ENCODE measurements at places on chromosomes 3 and 15.
A peak's percentile ranks its signal among the peaks of the same experiment; 100 is the strongest.

DNA sequence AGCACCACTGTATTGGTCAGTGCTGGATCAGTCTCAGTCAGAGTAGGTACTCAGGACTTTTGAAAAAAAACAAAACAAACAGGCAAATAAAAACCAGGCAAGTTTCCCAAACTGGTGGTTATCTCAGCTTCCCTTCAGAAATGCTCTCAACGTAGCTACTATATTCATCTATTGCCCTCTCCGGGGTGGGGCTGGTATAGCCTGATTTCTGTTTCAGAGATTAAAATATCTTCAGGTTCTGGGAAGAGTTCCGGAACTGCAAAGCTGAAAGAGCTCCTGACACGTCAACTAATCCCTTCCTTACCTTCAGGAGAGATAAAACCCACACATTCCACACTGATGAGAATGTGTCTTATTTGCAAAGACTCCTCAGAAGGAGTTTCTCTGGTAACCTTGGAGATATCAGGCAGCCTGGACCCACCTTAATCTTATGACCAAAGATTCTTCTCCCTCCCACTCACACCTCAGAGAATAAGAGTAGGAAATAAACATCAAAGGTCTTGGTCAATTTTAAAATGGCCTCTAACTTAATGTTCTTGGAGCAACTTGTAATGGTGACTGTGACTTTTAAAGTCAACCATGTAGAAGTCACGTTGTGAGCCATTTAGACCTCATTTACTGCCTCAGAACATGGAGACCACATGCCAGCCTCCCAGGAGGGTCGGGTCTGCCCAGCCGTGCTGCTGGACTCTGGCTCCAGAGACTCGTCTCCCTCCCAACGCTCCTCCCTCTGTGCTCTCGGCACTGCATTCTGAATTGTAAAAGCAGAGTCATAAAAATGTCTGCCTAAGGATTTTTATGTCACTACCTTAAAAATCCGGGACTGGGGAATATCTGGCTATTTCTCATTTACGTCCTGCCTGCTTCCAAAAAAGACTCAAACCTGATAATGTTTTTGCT, 53.8 kb downstream of the CDCP1 start:
- no peak for DNase-seq

DNA sequence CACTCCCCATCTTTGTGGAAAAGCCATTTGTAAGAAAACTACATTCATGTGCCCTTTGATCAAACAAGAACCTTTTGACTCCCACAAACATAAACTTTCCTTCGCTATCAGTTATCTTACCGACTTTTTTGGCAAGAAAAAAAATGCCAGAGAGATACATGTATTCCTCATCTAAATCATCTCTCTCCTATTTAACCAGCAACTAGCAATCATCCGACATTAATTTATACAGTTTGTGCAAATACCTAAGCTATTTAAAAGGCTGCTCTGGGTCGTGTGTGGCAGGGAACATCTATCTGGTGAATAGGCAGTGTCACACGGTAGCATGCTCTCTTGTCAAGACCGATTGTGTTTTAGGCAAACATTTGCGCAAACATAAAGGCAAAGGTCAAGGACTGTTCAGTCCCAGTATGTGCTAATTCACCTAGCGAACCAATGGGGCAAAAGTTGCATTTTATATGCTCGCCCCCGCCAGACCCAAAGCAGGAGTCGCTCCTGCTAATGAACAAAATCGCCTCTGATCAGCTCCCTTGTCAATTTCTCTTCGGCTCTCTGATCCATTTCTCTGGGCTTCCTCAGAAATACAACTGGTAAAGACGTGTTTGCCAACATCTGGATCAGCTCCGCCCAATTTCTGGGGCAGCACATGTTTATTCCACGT, 37.7 kb downstream of the ZIC4 start:
- no peak for DNase-seq

- DNase-seq, result no peak
These were observed 357.4 kb downstream of the GAP43 start for GRCh38 chr3:115980709-115981108.

DNA sequence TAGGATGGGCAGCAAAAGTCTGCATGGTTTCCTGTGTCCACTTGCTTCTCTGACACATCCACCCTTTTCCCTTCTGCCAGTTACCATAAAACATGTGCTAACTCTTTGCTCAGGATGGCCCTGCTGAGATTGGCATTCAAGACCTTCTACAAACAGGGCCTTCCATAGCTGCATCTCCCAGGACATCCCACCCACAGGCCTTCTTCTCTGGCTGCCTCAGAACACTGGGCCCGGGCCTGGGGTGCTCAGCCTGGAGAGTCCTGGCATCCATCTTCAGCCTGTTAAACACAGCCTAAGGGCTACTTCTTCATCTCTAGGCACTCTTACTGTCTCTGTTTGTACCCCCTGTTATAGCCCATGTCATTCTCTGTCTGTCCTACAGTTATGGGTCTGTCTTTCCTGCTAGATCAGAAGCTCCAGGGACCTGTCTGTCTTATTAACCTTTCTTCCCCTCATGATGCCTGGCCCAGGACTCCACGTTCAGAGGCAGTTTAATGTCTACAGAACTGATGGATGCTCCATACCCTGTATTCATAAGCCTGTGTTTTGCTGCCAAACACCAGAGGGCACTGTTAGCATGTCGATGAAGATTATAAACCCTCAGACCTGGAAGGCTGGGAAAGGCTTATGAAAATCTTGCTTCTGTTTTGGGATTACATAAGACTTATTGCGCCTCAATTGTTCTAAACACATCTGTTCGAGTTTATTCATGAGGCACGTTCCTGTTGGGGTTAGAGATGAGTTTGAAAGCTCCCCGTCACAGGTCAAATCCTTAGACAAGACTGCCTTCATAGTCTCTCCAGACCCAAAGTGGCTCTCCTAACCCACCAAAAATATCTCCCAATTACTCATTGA, 16.5 kb downstream of the SEMA3G start:
- peak; percentile 55 for DNase-seq

DNA sequence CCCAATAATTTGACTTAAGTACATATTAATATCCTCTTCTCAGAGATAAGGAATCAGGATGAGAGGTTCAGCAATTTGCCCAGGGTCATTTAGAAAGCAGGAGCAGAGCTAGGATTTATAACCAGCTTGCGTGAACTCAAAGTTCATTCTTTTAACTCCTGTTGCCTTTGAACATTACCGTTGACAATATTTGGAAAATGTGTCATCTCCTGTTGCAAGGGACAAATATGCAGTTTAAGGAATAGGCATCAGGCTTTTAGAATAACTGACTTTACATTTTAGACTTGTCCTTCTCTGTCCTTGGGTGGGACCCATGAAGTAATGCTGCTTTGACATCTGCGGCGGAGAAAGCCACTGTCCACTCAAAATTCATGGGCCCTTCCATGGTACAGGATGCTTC, 252.2 kb upstream of the RGMA start:
- DNase-seq, result no peak

GRCh38 chr3:40847551-40847992, 322.8 kb downstream of the ZNF621 start:
- DNase-seq, result no peak

DNA sequence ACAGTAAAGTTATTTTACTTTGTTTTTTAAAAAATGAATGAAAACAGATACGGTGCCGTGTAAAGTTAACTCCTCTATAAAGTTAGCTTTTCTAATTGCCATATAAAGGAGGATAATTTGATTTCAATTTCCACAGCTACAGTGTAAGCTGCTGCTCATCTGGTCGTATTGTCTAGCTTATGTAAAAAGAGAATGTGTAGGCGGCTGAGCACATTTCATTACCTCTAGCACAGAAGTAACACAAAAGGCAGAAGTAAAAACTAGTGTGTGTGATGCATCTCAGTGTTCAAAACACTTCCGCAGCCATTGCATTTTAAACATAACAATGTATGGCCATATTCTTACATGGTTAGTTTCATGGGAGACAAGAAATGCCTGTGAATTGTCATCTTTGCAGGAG, 105.0 kb upstream of the P2RY1 start:
- DNase-seq, result no peak

GRCh38 chr3:115658032-115658336, 34.7 kb downstream of the GAP43 start:
- no peak for DNase-seq

DNA sequence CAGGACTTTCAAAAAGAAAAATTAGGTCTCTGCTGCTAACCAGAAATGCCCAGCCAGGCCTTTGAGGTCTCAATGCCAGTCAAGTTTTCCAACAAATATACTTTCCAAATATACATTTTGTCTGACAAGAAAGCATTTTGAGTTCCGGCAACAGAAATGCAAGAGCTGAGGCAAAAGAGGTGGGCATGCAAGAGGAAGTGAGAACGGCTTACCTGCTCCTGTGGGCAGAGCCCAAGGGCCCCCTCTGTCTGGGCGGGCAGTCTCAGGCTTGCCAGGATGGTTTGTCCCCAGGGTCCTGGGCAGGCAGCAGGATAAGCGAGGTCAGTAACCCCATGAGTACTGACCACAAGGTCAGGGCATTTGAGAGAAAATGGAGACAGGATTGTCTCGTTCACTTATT, 136.1 kb upstream of the TOPAZ1 start:
- DNase-seq, result no peak

DNA sequence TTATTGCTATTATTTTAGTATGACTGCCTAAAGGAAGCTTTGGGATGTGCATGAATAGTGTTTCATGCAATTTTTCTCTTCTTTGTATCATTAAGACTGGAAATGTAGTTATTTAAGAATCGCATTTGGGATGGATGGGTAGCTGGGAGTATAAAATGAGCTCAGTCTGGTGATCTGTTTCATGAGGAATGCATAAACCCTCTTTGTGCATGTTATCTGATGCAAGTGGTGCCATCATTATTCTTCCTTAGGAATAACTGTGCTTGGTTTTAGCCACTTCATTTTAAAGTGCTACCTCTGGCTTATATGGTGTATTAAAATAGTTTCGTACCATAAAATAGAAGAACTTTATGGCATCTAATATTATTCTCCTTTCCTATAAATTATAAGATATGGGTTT, 535.6 kb downstream of the GRM7 start:
- no peak for DNase-seq

DNA sequence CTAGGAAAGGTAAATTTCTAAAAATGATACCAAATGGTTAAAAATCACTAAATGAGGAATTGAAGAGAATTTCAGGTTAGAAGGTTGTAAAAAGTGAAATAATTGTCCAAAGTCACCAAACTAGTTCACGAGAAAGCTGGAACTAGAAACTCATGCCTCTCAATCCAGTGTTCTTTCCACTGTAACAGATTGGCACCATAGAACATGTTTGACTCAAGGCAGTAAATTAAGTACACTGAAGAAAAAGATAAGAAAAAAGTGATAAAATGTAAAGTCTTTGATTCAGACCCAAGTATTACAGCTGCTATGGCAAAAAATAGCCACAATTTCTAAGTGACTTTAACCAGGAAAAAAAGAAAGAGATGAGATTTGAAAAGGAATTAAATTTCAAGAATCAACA, 26.5 kb downstream of the ZBTB20 start:
- DNase-seq, result no peak

DNA sequence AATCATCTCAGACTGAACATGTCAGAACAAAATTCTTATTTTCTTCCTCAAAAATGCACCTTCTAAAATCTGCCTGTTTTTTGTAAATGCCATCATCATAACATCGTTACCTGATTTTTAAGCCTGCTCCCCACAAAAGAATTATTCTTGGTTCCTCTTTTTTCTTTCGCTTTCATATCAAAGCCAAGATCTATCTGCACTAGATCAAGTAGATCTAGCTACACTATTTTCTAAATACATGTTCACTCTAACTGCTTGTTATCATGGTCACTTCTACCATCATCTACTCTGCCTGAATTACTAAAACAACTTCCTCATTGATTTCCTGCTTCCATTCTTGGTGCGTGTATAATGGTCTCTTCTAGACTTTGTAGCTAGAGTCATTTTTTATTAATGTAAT, 217.7 kb downstream of the ARPP21 start:
- no peak for DNase-seq

DNA sequence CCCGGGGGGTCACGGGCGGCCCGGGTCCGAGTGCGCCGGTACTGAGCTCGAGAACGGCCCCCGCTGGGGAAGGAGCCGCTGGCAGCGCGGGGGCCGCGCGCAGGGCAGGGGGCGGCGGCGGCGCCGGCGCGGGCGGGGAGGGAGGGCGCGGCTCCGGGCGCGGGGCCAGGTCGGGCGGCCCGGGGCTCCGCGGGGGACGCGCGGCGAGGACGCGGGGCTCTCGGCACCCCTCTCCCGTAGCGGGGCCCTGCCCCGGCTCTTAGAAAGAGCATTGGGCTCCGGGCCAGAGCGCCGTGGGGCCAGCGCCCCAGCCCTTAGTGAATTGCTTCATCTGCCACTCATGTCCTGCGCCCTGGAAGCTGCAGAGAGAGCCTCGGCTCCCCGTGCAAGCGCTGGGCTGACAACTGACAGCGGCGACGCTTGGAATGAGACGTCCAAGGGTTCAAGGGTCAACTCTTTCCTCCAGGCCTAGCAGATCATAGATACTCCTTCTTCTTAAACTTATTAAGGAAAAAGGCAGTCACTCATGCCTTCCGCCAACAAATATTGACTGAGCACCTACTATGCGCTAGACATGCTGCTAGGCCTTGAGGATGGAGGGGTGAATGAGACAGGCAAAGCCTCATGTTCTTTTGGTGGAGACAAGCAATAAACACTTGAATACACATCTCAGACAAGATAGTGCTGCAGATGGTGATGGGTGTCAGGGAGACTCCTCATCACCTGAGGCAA, 140.8 kb downstream of the SMAD6 start:
- no peak for DNase-seq

DNA sequence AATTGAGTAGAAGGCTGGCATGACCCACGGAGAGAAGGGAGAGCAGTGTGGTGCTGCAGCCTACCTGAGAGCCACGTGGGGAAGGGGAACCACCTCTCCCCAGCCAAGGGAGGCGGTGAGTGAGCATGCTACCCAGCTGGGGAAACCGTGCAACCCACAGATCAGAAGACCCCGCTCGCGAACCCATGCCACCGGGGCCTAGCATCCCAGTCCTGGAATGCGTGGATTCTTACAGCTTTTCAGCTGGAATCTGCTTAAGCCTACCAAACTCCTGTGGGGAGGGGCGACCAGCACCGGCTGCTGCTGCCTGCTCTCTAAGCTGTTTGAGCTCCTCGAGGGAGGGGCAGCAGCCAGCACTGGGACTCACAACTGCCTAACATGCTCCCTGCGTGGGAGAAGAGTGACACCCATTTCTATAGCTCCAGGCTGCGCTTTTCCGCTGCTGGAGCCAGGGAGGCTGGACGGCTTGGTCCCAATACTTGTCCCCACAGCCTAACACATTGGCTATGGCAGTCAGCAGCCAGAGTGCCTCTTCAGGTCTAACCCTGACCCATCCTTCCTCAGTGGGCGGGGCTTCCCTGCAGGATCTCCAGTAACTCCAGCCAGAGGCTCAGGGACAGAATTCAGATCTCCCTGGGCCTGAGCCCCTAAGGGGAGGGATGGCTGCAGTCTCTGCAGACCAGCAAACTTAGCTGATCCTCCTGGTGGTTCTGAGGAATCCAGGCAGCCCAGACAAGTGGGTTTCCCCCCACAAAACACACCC, 20.0 kb upstream of the TEX55 start:
- DNase-seq, result no peak

GRCh38 chr3:73550032-73550431, 74.7 kb downstream of the PDZRN3 start:
- DNase-seq, result no peak

- DNase-seq, result no peak
These were observed 147.8 kb downstream of the SOX2 start for GRCh38 chr3:181859518-181859917.
